Activated CD4-positive, alpha-beta memory T cell treated with anti-CD3 and anti-CD28 coated beads, Interleukin-2, amount 10 ng/mL, durations not matched to agents 7 days and 5 days (primary cell): ENCODE measurements at places on chromosomes 3 and 15.

DNA sequence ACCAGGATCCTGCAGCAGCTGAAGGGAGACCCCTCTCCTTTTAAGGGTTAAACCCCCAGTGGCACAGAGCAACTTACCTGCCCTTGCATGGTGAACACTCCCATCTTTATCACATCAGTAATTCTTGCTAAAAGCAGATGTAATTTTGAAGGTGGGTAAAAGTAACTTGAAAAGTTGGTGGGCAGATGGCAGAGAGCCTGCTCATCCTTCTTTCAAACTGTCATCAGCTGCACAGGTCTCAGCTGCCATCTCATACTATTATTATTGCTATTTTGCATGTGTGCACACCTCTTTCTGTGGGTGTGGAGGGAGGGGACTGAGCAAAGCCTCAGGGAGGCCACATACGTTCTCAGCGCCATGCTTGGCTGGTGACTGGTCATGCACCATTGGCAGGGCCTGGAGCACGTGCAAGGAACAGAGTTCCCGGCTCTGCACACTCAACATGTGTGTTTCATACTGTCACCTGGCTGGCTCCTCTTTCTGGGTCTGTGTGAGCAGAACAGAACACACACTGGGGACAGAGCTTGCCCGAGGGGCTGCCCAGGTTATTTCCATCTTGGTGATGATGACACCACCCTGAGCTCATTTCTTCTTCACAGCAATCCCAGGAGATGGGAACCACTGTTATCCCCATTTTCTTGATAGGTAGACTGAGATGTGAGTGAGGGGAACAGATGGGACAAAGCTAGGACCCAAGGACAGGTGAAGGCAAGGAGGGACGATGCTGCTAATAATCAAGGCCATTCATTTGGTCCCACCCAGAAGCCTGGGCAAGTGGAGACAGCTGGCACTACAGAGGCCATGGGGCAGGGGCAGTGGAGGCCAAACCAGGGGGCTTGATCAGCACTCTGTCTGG, 95.8 kb upstream of the KLF13 start:
- no peak for DNase-seq

- DNase-seq: no peak
These were observed 19.2 kb downstream of the FOXP1 start for GRCh38 chr3:71564361-71564760.

DNA sequence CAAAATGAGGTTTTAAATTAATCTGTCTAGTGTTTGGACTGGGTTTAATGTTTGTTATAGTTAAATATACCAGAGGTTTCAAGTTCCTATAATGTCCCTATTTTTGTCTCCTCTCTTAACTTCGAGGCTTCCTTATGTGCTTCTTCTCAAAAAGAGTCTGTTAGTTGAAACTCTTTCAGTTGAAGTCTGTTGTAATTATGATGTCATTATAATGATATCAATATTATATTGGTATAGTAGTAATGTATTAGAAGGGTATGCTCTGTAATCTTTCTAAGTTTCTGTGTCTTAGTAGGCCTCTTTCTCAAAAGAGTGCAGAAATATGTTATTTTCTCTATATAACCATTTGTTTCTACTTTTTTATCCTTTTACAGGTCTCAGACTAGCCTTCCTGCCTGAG, 1148.0 kb downstream of the NSUN3 start:
- no peak for DNase-seq

GRCh38 chr15:41809121-41809520, 18.8 kb upstream of the JMJD7 start:
- DNase-seq: no peak

DNA sequence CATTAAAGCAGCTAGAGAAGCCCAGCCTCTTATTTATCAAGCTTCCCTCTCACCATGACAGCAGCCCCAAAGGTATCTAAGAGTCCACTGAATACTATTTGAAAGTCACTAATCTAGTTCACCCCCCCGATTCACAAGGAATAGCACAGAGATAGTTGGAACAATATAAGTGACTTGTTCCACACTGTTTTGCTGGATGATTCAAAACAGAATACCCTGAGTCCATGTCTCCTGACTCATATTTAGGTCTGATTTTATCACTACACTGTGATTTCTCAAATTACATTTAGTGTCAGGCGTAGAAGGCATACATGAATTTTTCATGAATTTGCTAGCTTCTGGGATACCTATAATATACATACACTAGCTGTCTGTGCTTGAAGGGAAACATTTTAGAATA, 18.7 kb upstream of the EOGT start:
- DNase-seq: no peak

DNA sequence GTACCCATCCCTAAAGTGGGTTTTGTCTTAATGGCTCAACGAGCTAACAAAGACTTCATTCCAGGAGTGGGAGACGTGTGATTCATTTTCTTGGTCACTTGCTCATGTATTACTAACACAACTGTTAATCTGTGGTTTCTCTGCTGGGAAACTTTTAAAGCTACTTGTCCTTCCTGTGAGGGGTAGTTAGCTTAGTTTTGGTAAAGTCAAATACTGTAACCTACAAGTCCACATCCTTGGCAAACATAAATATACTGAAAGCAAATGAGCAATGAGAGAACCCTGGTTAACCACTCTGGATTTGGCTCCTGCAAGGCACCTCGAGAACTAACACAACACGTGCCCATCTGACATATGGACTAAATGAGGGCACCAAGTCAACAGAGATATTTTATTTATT, 19.9 kb downstream of the NOX5 start:
- DNase-seq: no peak

GRCh38 chr3:122519693-122520092, 5.0 kb upstream of the KPNA1 start:
- no peak for DNase-seq

- no peak for DNase-seq
These were observed 6.7 kb downstream of the CMTM8 start for GRCh38 chr3:32245200-32245599.

DNA sequence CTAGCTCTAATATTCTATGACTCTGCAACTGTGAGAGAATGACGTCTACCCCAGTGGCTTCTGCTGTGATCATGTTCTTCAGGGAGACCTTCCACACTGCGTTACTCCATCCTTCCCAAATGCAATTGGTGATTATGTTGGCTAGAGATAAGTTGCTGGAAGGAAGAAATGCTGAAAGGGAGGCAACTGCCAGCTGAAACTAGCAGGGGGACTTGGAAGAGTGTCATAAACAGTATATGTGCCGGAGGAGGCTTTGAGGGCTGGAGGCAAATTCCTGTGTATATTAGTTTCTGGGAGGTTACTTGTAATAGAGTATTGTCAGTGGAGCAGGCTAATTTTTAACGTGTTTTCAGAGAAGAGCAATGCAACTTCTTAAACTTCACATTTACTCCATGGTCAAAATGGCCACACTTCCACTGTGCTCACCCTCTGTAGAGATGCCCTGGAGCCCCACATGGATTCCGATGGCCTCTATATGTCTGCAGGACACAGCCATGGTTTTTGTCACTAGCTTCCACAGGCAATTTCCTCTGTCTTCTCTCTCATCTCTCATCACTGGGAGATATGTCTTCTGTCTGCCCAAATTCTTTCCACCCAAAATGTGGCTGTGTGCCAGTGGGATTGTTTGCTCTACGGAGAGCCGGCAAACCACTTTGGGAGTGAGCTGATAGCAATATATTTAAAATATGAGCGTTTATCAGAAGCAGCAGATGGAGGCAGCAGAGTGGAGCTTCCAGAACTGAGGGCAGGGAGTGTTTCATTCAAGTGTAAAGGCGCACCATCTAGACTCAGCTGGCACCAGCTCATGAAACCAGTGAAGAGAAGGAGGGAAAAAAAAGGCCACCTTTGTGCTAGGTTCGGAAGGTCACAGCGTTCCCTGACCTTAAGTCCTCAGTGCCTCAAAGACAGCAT, 13.3 kb upstream of the CD47 start:
- DNase-seq: no peak

DNA sequence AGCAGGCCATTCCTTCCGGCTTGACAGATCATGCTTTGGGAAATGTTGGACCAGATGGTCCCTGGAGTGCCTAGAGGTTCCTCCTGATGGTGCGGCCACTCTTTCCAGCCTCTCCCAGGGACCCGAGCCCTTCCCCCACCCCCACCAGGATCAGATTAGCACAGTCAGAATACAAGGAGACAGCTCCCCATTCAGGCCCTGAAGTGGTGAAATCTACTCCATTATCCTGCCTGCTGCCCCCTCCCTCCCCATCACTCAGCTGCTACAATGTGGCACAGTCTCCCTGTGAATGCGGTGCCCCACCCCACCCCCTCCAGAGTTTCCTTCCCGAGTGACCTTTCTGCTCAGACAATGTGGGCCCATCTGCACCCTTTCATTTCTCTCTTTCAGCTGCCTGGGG, 29.4 kb downstream of the RNU5B-1 start:
- DNase-seq: no peak

DNA sequence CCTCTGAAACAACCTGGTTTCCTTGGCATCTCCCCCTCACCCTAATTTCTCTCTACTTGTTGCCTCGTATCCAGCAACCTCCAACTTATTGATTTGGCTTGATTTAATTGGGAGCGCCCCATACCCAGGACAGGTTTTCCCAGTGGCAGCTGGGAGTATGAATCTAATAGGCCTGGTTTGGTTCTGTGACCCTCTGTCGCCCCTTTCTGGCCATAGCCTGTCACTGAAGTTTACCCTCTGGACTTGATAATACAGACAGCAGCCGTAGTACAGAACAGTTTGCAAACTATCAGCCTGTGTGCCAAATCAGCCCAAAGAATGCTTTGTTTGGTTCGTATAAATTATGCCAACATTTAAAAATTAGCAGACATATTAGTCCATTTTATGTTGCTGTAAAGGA, 525.1 kb upstream of the GOLIM4 start:
- no peak for DNase-seq

- no peak for DNase-seq
These were observed 83.5 kb upstream of the PLCL2 start for GRCh38 chr3:16801223-16801622.

- no peak for DNase-seq
These were observed 451 bp downstream of the CCR5AS start for GRCh38 chr3:46406443-46406787.

DNA sequence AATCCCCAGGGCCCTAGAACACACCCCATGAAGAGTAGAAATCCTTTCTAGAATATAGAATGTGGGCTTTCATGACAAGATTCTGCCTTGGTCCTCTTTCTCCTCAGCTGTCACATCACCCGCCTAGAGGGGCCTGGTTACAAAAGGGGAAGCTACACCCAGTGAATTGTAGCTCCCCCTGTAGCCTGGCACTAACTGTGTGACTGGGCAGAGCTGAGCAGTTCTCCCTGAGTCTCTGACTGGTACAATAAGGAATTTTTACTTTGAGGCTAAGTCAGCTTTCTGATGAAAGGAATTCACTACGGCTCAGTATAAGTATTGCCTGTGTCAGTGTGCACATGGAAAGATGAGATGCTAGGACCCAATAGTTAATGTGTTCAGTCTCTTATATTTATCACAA, 28.7 kb upstream of the ZNF148 start:
- DNase-seq: no peak

DNA sequence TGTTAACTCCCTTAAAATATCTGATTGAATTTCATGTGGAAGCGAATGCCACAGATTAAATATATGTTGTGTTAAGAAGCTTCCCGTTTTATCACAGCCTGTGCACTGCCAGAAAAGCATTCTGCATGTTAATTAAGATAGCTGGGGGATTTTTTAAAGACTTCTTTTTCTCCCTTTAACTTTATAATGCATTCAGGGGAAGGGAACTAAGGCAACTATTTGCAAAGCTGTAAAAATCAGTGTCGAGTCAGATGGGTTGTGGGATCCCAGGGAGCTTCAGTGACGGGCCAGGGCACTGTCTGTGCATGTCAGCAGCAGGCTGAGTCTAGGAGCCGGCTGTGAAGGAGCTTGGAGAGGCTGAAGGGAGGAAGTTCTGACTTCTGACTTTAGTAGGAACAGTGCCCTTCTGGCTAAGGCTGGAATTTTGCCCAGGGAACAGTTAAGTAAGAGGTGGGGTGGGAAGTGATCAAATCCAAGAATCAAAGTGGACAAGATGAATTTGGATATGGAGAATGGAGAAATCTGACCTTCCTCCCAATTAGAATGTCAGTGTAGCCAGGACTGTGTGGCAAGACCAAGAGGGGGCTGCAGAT, 77.7 kb downstream of the ABHD5 start:
- no peak for DNase-seq

DNA sequence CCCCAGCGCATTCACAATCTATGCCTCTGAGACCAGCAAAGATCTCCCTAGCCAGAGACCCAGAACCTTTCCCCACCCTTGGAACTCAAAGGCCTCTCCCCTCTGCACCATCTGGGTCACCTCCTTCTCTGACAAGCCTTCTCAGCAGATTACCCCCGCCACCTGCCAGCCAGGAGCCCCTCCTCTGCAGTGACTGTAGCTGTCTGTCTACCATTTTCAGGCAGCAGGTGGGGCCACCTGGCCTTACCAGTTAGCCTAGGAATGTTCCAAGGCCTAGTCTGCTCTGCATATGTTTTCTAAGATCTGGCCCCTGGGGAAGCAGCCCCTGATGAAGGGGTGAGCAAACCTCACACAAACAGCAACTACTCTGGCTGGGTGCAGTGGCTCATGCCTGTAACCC, 2.4 kb downstream of the MYLK start:
- DNase-seq: no peak

- peak; percentile 28 for DNase-seq
These were observed 15.5 kb downstream of the MAPKAPK3 start for GRCh38 chr3:50632450-50632849.
